ENCODE measurements at places on chromosomes 4 and X. TPM values are rescaled to one million over a fixed set of nuclear protein-coding genes. Genes with fewer than 3 reads are reported as not detected.

- DNase-seq, result no peak
Observed at GRCh38 chr4:176583278-176583677, 209.4 kb downstream of the VEGFC start.

GRCh38 chr4:2875556-2875955 lies 31.9 kb downstream of the ADD1 start:
- no peak for DNase-seq

Gene ZXDB
- total RNA-seq, result 14.7 TPM

- DNase-seq, result no peak
Observed at GRCh38 chr4:151581570-151581969, 172.6 kb downstream of the FHIP1A start.

GRCh38 chrX:46433892-46434291 lies 111.3 kb downstream of the ZNF674 start:
- DNase-seq, result no peak

Gene CHRDL1
- total RNA-seq, result 107 TPM

DNA sequence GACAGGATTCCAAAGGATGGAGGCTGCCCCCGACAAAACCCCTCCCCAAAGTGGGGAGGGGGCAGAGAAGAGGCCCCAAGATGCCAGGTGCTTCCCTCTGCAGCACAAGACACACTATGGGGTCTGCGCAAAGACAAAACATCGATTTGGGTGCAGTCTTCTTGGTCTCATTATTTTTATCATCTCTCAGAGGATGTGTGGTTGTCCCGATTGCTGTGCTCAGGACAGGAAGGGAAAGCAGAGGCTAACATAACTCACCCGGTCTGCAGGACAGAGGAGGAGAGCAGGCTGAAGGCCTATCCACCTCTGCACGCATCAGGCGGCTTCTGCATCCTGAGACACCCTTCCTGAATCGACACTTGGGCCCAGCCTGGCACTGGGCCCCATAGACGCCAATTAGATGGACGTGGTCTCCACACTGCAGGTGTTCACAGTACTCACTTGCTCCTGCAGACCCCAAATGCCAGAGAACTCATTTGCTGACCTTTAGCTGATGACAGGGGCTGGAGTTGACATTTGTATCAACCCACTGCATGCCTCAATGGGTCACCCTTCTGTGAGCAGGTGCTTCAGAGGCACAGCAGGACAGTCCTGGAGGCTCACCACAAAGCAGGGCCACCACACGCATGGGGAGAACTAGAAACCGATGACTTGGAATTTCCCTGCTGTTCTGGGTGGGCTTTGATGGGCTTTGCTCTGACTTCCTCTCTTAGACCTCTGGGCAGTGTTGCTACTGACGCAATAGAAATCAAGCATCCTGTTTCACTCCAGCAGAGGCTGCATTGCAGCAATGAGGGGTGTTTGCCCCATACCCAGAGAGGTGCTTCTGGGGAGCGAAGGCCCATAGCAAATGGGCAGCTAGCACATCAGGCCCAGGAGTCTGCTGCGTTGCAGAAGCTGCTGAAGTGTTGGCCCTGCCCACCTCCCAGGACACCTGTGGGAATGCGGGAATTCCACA lies 96.3 kb upstream of the ENPP6 start:
- DNase-seq, result no peak

DNA sequence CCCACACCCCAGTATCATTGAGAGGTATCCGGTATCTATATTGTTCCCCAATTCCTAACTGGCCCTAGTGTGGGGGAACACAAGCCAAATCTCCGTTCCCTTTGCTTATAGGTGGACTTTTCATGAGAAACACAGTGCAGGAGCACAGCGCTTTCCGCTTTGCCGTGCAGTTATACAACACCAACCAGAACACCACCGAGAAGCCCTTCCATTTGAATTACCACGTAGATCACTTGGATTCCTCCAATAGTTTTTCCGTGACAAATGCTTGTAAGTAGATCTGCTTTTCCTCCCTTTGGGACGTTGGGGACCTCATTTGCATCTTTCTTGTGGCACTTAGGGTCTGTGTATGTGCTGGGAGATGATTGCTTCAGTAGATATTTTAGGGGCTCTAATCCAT lies 1.6 kb downstream of the GRIA3 start:
- DNase-seq, result no peak

- DNase-seq, result no peak
Observed at GRCh38 chr4:48945981-48946380, 39.4 kb upstream of the OCIAD2 start.

Gene AWAT2
- not detected for total RNA-seq

Gene TRIM60
- not detected for total RNA-seq

Gene MSL3
- total RNA-seq, result 30.4 TPM

Gene PDLIM3
- 52.8 TPM for total RNA-seq

DNA sequence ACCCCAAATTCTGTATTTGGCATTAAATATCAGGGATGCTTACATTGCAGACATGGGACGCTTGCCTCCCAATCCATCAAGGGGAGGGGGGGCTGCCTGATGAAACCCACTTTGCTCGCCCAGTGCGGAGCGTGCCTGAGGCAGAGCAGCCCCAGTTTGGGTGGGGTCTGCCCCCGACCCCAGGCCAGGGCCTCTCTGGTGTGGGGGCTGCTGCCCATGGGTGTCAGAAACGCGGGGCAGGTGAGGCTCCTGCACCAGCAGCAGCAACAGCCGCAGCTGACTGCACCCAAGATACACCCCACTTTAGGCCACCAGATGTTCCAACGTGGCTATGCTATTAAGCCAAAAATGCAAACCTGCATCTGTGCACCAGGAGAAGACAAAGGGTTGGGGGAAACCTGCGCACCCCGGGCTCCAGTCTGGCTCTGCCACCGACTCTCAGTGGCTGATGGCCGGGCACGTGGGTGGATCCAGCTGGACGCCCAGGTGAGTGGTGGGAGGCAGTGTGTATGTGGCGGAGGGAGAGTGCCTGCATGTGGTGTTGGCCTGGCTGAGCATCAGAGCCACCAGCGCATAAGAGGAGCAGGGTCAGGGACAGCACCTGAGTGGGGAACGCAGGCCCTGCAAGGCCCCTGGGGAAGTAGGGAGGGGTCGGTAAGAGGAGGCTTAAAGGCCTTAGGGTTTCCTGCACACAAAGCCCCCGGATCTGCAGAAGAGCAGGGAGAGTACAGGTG lies 86.2 kb downstream of the ABLIM2 start:
- no peak for DNase-seq

DNA sequence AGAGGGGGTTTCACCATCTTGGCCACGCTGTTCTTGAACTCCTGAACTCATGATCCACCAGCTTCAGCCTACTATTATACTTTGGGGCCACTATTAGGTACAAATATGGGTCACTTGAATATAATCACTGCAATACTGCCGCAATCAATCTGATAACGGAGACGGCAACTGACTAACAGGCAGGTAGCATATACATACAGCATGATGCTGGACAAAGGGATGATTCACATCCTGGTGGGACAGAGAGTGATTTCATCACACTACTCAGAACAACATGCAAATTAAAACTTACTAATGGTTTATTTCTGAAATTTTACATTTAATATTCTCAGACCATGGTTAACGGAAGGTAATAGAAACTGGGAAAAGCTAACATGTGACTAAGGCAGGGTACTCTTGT lies 10.9 kb downstream of the LRBA start:
- DNase-seq, result no peak

- DNase-seq, result no peak
Observed at GRCh38 chrX:120486786-120487185, 17.7 kb upstream of the LAMP2 start.

Gene CTAG2
- not detected for total RNA-seq

- no peak for DNase-seq
Observed at GRCh38 chrX:17830211-17830610, 30.9 kb downstream of the RAI2 start.

DNA sequence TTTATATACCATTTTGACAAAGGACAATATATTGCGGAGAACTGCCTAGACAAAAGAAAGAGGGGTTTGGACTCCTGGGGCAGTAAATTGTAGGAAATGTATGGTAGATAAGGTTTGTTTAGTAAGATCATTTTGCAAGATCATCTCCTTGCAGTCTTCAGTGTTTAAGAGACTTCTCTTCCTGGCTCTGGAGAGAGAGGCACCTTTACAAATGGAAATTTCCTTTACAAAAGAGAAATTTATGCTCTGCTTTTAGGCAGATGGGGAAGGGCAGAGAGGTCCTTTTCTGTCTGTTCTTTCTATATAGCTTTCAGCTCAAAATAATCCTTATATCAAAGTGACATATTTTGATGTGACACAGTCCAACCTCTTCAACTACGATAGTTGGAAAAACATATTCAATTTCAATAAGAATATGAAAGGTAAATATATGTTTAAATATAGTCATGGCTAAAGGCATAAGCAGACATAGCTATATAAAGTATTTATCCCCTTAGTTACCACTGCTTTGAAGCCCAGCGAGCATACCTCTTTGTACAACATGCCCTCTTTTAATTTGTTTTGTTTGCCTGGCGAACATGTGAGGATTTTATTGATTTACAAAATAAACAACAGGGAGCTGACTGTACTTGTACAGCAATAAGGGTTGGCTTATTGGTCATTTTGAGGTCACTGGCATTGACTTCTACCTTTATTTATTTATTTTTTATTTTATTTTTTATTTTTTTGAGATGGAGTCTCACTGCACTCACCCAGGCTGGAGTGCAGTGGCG lies 65.2 kb downstream of the TRIM2 start:
- no peak for DNase-seq

DNA sequence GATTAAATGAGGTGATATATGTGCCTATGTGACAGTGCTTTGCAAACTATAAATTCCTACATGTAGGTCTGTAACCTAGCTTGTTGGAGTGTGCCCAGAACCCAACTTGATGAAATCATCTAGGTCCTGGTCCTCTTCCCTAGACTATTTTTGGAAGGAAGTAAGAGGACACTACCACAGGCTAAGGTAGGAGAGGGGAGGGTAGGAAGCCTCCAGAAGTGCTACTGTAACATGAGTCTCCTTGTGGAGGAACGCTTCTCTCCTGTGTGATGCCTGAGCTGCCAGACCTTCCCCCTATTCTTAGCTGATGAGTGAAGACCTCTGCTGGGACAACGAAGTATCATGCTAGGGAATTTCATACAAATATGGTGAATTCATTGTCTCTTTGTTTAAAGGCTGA lies 41.8 kb upstream of the IL21 start:
- DNase-seq, result no peak

Gene AMBN
- not detected for total RNA-seq

- DNase-seq, result no peak
Observed at GRCh38 chr4:152065545-152065944, 304.7 kb upstream of the GATB start.
